ENCODE measurements at places on chromosomes 11 and 22.

GRCh38 chr11:36475192-36475591, 34.9 kb downstream of the TRAF6 start:
- H3K4me3 ChIP-seq, result no peak overlapping the region
- H3K36me3 ChIP-seq, result no peaks in the 10 kb centered on the region
- H3K4me1 ChIP-seq, result no peaks in the 10 kb centered on the region
- no peaks in the 10 kb centered on the region for H3K27me3 ChIP-seq
- no peak for DNase-seq

DNA sequence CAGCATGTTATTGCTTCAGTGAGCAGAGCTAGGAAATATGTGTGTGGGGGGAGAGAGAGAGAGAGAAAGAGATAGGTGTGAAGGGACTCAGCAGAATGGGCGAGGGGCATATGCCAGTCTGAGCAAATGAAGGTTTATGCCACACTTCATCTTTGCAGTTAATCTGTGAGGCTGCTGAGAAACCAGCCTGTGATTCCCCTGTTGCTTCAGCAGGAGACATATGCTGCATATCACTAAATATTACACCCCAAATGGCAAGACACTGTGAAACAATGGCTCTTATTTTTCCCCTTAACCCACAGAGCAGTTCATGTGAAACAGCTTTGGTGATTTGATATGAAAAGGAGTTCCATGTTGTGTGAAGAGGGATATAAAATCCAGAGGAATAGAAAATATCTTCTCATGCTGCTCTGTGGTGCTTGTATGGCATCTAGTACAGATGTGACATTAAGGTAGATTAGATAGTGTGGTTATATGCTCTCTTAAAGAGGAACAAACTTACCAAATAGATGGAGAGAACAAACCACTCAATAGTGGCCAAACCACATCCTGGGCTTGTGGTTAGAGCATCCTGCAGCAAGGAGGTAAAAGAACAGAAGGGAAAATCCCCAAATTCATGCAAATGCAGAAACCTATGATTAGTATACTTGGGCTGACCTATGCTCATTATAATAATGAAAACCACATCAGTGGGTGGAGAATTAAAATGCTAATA, 864.2 kb downstream of the FAM181B start:
- H3K36me3 ChIP-seq, result no peaks in the 10 kb centered on the region
- H3K27ac ChIP-seq, result no peak overlapping the region
- no peaks in the 10 kb centered on the region for H3K4me1 ChIP-seq
- DNase-seq, result peak; percentile 59

DNA sequence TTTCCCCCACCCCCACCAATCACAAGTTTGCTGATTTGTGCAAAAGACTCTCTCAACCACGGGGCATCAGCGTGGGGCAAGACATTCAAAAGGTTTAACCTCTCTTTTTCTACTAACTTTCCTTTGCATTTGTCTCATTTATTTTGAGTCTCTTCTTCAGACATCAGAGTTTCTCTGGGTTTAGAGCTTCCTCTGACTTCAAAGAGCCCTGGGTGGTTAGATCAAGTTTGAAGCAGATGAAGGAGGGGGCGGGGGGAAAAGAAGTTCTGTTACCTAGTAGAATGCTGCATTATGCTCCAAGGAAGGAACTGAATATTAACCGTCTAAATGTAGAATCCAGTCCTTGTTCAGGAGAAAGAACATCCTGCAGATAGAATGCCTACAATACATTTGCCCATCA, 24.5 kb downstream of the GAS2 start:
- H3K27me3 ChIP-seq, result no peaks in the 10 kb centered on the region
- no peak overlapping the region for H3K4me3 ChIP-seq
- H3K27ac ChIP-seq, result no peak overlapping the region
- no peaks in the 10 kb centered on the region for H3K4me1 ChIP-seq

DNA sequence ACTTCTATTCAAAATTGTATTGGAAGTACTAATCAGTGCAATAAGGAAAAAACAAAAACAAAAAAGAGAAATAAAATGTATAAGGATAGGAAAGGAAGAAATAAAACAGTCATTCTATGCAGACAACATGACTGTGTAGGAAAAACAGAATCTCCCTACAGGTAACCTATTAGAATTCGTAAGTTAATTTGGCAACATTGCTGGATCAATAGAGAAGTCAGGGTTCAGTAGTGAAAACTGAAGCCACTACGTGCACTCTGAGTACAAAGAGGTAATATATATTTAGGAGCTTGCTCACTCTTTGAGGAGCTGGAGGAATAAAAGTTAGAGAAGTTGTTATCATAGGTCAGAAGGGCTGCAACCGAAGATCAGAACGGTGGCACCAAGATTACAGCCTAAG, 84.0 kb upstream of the BMAL1 start:
- no peaks in the 10 kb centered on the region for H3K36me3 ChIP-seq
- H3K27me3 ChIP-seq, result no peaks in the 10 kb centered on the region
- DNase-seq, result no peak
- H3K27ac ChIP-seq, result no peak overlapping the region
- no peak overlapping the region for H3K4me3 ChIP-seq

DNA sequence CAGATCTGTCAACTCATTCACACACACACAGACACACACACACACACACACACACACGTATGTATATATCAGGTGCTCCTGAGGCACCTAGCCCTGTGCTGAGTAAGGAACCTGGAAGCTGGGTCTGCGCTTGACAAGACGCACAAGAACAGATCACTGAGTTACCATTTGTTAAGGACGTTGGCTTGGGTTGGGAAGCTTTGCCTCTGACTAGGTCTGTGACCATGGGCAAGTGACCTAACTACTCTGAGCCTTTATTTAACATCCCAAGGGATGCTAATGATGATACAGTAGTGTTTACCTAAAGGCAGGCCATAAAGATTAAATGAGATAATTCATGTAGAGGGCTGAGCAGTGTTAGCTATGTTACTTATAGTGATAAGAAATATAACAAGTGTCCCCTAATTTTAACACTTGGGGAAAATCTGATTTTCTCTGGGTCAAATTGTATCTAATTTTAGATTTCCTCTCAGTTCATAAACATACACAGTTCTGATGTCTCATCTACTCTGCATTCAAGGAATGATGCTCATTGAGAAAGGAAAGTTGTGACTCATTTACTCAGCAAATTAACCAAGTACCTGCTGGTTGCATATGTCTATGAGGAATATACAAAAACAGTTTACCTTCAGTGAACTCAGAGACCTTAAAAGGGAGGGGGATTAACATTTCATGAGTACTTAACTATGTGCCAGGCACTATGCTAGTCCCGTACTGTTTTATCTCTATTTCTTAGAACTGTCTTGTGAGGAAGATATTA, 13.6 kb downstream of the RNF185 start:
- H3K27me3 ChIP-seq, result no peaks in the 10 kb centered on the region
- DNase-seq, result no peak
- no peaks in the 10 kb centered on the region for H3K36me3 ChIP-seq
- no peak overlapping the region for H3K4me3 ChIP-seq
- H3K4me1 ChIP-seq, result peaks cover 14% of the 10 kb centered on the region
- peak overlapping the region; percentile 44 for H3K27ac ChIP-seq

GRCh38 chr11:34575671-34576070, 45.2 kb upstream of the EHF start:
- no peak overlapping the region for H3K4me3 ChIP-seq
- no peak for DNase-seq
- no peaks in the 10 kb centered on the region for H3K36me3 ChIP-seq
- H3K27ac ChIP-seq, result no peak overlapping the region

GRCh38 chr22:38034278-38034882, 22.8 kb upstream of the PICK1 start:
- H3K36me3 ChIP-seq, result no peaks in the 10 kb centered on the region
- peaks cover 22% of the 10 kb centered on the region for H3K4me1 ChIP-seq
- peak overlapping the region; percentile 75 for H3K27ac ChIP-seq
- peak; percentile 45 for DNase-seq
- H3K27me3 ChIP-seq, result no peaks in the 10 kb centered on the region

- DNase-seq, result no peak
- no peak overlapping the region for H3K27ac ChIP-seq
- H3K36me3 ChIP-seq, result no peaks in the 10 kb centered on the region
- H3K4me1 ChIP-seq, result peaks cover 33% of the 10 kb centered on the region
- H3K27me3 ChIP-seq, result no peaks in the 10 kb centered on the region
These were observed 111.4 kb upstream of the PITPNB start for GRCh38 chr22:28030473-28030872.

DNA sequence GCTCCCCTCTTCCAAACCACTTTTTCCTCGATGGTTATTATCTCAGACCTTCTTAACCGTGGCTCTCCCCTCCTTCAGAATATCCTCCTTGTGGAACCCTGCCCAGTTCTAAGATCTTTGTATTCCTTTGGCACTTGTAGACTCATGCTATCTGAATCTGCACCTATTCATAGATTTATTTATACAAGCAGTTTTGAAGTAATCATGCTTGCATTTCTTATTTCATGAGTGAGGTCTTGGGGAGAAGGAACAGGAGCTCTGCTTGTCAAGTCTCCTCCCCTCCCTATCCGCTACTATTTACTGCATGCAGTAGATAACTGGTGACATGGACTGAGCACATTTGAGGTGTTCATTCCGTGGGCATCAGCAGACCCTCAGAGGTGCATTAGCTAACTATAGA, 5.4 kb upstream of the MADD start:
- H3K27ac ChIP-seq, result no peak overlapping the region
- H3K4me3 ChIP-seq, result no peak overlapping the region
- DNase-seq, result no peak
- no peaks in the 10 kb centered on the region for H3K27me3 ChIP-seq
- H3K4me1 ChIP-seq, result peaks cover 12% of the 10 kb centered on the region
- H3K36me3 ChIP-seq, result no peaks in the 10 kb centered on the region

DNA sequence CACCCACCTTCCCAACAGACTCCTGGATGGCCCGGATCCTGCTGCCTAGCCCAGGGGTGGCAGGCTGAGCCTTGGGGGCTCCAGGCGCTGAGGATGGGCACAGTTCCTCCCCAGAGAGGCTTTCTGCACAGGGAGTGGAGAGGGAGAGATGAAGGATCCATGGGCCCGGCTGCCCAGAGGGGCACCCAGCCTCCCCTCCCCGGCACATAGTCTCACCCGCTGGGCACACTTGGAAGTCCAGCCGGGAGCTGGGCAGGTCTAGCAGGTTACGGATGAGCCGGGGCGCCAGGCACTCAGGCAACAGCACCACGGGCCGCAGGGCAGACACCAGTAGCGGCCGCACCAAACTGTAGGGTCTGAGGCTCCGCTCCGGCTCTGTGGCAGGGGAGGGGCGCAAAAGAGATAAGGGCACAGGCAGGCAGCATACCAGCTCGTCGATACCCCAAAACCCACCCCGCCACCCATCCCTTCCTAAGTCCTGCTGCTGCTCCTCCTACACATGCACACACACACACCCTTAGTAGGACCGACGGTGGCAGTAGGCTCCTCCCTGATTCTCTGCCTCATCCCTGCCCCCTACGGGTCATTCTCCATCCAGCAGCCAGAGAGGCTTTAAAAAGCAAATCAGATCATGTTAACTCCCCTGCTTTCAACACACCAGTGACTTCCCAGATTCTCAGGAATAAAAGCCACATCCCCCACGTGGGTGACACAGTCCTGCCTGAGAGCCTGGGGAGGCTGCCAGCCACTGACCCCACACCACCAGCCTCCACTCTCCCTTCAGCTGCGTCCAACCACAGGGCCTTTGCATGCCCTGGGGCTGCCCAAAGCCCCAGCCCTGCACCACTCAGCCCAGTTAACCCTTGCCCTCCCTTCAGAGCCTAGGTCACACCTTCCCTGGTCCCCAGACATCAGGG, 6.5 kb upstream of the MFNG start:
- H3K4me1 ChIP-seq, result no peaks in the 10 kb centered on the region
- no peaks in the 10 kb centered on the region for H3K36me3 ChIP-seq
- no peak overlapping the region for H3K27ac ChIP-seq
- H3K27me3 ChIP-seq, result no peaks in the 10 kb centered on the region

DNA sequence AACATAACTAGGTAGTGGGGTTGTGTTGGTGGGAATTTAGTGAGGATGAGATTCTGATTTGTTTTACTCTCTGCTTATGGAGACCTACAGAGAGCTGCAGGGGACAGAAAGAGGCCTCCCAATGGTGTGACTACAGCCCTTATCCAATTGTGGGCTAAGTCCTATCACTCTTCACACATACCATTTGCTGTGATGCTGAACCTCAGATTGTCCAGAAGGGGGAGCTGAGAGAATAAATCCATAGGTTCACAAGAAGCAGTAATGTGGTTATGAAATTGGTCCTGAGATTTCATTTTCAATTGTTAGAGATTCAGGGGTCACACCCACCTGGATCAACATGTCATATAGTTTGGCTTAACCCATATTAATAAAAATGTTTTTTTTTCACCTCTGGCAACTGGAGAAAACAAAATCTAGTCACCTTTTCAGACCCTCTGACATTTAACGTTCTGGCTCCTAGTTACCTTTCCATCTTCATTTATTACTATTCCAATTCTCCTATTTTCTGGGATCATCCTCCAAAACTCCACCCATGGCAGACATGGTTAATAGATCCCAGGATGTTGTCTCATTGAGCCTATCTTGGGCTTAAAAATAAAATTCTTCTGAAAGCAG, 53.3 kb upstream of the PTPN5 start:
- H3K27ac ChIP-seq, result no peak overlapping the region
- no peaks in the 10 kb centered on the region for H3K4me1 ChIP-seq
- no peaks in the 10 kb centered on the region for H3K36me3 ChIP-seq
- DNase-seq, result no peak
- no peak overlapping the region for H3K4me3 ChIP-seq

DNA sequence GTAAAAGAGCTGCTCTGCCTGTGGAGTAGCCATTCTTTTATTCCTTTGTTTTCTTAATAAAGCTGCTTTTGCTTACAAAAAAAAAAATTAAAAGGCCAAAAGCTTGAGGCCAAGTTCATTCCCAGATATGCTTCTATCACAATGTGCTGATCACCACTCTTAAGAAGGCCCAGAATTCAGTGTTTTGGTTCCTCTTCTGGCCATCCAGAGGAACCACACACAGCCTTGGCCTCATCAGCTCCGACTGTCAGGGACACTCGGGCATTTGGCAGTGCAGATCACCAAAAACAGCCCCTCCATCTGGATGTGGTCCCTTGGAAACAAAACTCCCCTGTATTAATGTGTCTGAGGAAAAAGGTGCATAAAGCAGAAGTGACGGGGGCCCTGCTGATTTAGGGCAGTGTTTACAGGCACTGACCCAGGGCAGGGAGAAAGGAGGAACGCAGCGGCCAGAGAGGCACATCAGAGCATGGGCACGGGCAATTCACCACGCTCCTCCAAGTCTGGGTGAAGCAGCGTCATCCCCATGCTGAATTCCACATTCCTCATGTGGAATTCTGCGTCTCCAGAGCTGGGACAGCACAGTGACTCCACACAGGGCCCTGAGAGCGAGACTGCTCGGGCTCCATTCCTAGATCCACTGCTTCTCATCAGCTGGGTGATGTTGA, 17.7 kb downstream of the POLDIP3 start:
- no peaks in the 10 kb centered on the region for H3K27me3 ChIP-seq
- H3K36me3 ChIP-seq, result peaks cover 78% of the 10 kb centered on the region
- no peak overlapping the region for H3K27ac ChIP-seq

GRCh38 chr22:44942056-44942455, 67.7 kb downstream of the PHF21B start:
- no peak for DNase-seq
- H3K27me3 ChIP-seq, result no peaks in the 10 kb centered on the region
- no peak overlapping the region for H3K4me3 ChIP-seq
- no peaks in the 10 kb centered on the region for H3K36me3 ChIP-seq
- H3K27ac ChIP-seq, result no peak overlapping the region
- H3K4me1 ChIP-seq, result no peaks in the 10 kb centered on the region

GRCh38 chr22:38082986-38083710, 836 bp downstream of the SLC16A8 start:
- H3K4me1 ChIP-seq, result peaks cover 20% of the 10 kb centered on the region
- no peak overlapping the region for H3K4me3 ChIP-seq
- H3K36me3 ChIP-seq, result no peaks in the 10 kb centered on the region
- peaks cover 28% of the 10 kb centered on the region for H3K27me3 ChIP-seq

- no peak for DNase-seq
- no peak overlapping the region for H3K27ac ChIP-seq
- H3K4me3 ChIP-seq, result no peak overlapping the region
- H3K4me1 ChIP-seq, result no peaks in the 10 kb centered on the region
- no peaks in the 10 kb centered on the region for H3K36me3 ChIP-seq
- H3K27me3 ChIP-seq, result no peaks in the 10 kb centered on the region
These were observed 8.9 kb downstream of the LTO1 start for GRCh38 chr11:69666261-69666660.

All from transverse colon (tissue), 4 donors.